ENCODE measurements at places on chromosomes 16 and 17.

GRCh38 chr16:66986559-66986958 is 1.8 kb upstream of the CES4A start:
- no peak for DNase-seq

GRCh38 chr17:14940108-14940937 is 324.8 kb downstream of the PMP22 start:
- no peak for DNase-seq

DNA sequence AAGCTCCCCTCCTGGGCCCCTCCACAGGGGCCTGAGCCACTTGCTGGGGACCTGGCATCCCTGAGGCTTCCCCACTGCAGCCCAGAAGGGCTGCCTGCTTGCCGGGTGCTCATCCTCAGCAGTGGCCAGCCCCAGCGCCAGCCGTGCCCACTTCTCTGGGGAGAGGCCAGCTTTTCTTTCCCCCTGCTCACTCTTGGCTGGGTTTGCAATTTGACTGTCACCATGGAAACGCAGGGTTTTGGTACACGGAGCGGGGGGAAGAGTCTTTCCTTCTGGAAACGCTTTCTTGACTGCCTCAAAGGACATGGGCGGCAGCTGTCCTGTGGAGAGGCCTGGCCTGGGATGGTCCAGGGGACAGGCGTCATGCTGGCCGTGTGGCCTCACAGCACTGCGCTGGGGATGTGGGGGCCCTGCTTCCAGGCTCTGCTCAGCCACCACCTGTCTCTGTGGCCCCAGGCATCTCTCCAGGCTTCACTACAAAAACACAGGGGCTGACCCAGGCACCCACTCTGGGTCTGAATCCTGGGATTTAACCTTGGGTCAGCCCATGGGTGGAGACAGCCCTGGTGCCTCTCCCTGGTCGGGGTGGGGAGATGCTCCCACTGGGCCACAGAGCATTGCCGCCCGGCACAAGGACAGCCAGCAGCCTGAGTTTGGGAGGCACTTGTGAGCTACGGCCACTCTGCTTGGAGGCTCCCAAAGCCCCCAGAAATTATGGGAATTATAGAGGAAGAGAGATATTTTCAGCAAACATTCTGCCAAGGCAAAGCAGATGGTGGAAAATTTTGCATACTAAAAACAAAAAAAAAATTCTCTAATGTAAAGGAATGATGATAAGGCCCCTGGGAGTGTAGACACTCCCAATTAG is 45.9 kb upstream of the DOC2B start:
- no peak for DNase-seq

GRCh38 chr17:41690497-41690896 is 1.8 kb downstream of the EIF1 start:
- no peak for DNase-seq

DNA sequence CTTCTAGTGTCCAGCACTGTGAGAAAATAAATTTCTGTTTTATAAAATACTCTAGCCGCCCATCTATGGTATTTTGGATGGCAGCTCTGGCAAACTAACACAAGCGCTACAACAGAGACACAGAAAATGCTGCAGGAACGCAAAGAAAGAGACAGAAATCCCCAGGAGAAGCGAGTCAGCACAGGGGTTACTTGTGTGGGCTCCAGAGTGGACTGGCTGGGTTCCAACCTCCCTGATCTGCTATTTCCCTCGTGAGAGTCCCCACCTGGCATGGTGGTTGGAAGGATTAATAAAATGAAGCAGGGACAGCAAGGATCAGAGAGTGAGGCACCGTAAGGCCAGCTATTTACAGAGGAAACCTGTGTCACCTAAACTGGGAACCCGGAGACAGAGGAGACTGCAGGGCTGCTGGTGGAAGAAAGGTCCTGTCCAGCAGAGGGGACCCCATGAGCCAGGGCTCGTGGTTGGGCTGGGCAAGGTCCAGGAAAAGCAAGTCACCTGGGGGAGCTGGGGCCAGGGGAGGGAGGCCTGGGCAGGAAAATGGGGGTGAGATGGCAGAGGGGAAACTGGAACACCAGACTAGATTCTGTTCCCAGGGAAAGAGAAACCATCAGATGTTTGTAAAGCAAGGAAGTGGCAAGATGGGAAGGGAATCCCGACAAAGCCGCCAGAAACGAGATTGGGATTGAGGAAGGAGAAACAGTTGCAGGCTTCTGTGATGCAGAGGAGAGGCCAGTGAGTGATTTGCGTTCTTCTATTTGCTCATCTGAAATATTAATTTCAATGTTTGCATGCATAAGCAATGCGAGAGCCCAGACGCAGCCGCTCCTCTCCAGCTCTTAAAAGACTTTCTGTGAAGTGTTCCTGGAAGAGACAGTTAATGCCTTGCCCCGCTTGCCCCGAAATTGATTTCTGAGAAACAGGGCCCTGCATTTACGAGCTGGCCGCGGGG is 63.0 kb upstream of the TEKT3 start:
- DNase-seq: no peak

DNA sequence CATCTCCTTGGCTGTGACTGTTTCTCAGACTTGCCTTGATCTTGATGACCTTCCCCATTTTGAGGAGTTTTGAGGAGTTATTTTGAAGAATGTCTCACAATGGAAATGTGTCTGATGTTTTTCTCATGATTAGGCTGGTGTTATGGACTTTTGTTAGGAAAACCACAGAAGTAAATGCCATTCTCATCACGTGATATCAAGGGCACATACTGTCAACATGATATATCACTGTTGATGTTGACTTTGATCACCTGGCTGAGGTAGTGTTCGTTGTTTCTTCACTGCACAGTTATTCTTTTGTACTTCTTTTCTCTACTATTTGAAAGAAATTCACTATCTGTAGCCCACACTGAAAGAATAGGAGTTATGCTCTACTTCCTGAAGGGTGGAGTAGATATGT is 194.7 kb upstream of the MPHOSPH6 start:
- no peak for DNase-seq

GRCh38 chr17:34368946-34369500 is 6.0 kb upstream of the CCL1 start:
- no peak for DNase-seq

- no peak for DNase-seq
Measured at GRCh38 chr16:1297018-1297696, 12.3 kb upstream of the UBE2I start.

DNA sequence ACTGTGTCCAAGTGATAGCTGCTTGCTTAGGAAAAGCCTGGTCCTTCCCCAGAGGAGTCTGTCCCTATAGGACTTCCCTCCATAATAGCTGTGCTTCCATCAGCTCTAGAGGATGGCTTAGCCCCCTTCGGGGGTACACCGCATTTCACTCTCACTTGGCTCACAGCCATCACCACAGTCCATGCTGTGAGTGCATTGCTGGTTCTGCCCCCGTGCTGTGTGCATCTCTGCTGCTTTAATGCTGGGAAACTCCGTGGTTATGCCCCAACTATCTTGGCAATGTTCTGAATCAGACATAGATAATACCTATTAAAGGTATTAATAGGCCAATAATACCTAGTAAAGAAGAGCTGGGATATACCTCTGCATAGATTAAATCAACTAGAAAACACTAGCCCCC is 58.3 kb downstream of the SIAH1 start:
- no peak for DNase-seq

GRCh38 chr16:4391631-4392381 is 20.2 kb downstream of the VASN start:
- no peak for DNase-seq

- no peak for DNase-seq
Measured at GRCh38 chr16:54647725-54648221, 282.9 kb upstream of the IRX5 start.

DNA sequence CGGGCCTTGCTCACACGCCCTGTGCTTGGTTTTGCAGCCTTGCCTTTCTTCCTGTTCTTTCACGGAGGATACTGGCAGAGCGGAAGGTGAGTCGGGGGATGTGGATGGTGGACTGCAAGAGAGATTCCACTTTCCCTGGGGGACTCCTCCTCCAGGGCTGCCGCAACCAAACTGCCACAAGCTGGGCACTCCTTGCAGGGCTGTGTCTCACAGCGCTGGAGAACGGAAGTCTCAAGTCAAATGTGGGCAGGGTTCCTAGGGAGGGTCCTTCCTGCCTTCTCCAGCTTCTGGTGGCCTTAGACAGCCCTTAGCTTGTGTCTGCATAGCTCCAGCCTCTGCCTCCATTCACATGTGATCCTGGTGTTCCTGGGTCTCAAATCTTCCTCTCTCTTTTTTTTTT is 11.4 kb upstream of the BIRC5 start:
- no peak for DNase-seq

DNA sequence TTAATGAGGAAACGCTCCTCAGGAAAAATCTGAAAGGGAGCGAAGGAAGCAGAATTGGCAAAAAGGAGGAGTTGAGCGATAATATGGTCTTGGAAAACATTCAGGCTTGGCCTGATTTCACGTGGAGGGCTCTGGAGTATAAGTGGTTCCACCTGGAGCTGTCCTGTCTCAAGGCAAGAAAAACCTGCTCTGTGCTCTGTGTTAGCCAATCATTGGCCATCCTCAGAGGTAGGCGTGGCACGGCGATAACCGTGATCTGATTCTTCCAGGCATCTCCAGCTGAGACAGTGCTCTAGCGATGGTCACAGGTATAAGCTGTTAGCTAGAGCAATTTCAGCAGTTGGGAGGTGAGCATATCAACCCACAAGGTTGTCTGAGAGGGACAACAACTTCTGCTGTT is 450.5 kb upstream of the MAF start:
- no peak for DNase-seq

GRCh38 chr16:87076950-87077749 is 240.0 kb downstream of the C16orf95 start:
- DNase-seq: no peak

DNA sequence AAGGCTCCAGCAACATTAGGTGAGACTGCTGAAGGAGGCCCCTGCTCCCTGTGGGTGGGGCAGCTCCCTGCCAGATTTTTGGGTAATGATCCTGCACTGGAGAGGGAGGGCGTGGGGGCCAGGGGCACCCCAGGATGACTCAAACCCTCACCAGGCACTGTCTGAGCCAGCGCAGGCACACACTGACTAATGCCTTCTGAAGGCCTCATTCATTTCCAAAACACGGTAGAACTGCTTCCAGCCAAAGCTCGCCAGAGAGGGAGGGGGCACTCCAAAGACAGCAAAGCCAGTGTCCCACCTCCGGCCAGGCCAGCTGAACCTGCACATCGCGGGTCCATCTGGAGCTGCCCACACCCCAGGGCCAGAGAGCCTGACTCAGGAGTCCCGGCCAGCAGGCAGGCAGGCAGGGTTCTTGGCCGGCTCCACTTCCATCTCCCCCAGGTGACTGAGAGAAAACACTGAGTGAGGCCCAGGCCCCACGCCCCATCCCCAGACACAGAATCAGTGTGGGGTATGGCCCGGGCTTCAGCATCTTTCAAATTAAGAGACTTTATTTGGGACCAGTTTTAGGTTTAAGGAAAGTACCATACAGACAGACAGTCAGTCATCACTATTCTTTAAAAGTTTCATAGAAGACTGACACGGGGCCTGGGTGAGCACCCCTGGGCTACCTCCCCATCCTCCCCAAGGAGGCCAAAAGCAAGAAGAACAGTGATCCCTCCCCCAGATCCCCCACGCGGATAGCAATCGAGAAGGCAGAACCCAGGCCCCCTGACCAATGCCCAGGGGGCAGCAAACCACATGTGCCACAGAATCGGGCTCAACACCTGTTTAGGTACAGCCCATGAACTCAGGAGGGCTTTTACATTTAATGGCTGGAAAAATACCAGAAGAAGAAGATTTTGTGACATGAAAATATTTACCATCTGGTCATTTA is 2.3 kb downstream of the PIEZO1 start:
- peak; percentile 50 for DNase-seq

- DNase-seq: no peak
Measured at GRCh38 chr16:84914273-84914672, 94.5 kb downstream of the CRISPLD2 start.

DNA sequence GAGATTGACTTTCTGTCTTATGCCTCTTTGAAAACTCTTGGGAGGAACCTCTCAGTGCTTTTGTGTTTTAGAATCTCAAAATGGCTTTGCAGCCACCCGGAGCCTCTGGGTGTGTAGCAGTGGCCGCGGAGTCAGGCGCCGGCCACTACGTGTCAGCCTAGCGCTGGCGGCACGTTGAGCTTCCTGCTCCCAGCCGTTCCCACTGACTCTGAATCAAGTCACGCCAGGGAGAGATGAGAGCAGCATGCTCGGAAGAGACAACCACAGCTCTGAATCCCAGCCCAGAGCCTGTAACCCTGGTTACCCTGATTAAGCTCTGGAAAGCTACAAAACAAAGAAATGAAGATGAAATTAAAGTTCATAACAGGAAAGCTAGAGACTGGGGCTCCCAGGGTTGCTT is 97.4 kb upstream of the CACNG5 start:
- no peak for DNase-seq

- no peak for DNase-seq
Measured at GRCh38 chr17:21210411-21211076, 3.4 kb downstream of the TMEM11 start.

DNA sequence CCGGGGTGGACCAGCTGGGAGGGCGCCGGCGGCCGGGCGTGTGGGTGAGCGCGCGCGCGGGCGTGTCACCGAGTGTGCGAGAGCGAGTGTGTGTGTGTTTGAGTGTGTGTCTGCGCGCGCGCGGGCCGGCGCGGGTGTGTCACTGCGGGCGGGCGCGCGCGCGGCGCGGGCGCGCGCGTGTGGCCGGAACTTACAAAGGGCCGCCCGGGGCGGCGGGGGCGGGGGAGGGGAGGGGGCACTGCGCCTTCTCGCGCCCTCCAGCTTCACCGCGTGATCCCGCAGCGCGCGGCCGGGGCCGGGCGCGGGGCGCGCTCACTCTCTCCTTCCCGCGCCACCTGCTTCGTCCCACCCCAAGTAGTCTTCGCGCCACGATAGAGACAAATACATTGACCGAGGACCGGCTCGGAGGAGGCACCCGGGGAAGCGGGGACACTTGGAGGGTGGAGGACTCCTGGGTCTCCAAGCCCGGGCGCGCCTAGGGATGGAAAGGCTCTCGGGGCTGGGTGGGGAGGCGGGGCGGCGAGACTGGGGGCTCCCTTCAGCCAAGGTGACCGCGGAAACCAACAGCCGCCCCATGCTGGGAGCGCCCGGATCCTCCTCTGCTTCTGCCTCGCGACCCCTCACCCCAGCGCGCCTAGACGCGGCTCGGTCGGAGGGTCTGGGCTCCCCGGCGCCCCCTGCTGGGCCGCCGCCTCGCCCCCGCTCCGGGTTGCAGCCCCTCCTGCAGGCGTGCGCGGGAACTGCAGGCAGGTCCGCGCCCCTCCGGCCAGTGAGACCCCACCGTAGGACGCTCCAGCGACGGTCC is at the start of gene SRCIN1:
Gene SRCIN1, minus strand, starts transcription at position 112 of the 805 bp plus-strand sequence. CDS start 247 bp downstream, outside the sequence.
- DNase-seq: no peak

- no peak for DNase-seq
Measured at GRCh38 chr17:43410557-43411368, 12.0 kb downstream of the ARL4D start.
